ENCODE measurements at places on chromosomes 3 and 15. TPM values are rescaled to one million over a fixed set of nuclear protein-coding genes. Genes with fewer than 3 reads are reported as not detected.

The CACNA1D gene
- polyA plus RNA-seq: 0.33 TPM

The HIGD2B gene
- not detected for polyA plus RNA-seq

The FYTTD1 gene
- polyA plus RNA-seq: 6.5 TPM

The FGF7 gene
- polyA plus RNA-seq: not detected

DNA sequence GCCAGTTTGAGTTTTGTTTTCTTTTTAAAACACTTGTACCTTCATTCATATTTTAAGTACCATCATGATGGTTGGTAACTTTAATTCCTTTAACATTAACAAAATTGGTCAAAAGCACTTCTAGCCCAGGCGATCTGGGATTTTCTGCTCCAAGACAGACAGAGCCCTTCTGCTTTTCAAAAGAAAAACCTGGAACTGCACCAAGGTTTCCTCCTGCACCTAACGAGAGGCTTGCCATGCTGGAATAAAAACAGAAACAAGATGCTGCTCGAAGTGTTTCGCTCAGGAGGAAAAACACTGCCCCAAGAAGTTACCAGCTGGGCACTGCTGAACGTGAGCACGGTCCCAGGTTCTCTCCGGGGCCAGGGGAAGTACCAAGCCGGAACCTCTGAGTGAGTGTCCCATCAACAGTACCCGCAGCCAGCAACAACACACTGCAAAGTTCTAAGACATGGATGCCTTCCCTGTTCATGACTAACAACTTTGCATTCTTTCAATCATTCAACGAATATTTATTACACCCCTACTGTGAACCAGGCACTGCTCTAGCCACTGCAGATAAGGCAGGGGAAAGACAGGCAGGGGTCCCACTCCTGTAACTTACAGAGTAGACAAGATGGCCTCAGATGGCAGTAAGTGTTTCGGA, 98.8 kb downstream of the XXYLT1 start:
- no peak for DNase-seq

- DNase-seq: no peak
Observed at GRCh38 chr15:90883976-90884718, at the start of gene FES. Gene FES (plus strand): TSS chr15:90884504. CDS start chr15:90885046, 542 bp downstream.

Data from HepG2 (cell line).